Right ventricle myocardium inferior (tissue), 1 donor: ENCODE measurements at places on chromosomes 1 and 21.

GRCh38 chr1:179034720-179035119, 9.0 kb downstream of the FAM20B start:
- no peak for DNase-seq

GRCh38 chr21:21238629-21239400, 240.6 kb downstream of the NCAM2 start:
- DNase-seq, result no peak

- DNase-seq, result peak; percentile 60
Measured at GRCh38 chr21:45531393-45532215, 10.6 kb downstream of the SLC19A1 start.

GRCh38 chr21:39518847-39519210, 67.1 kb downstream of the SH3BGR start:
- DNase-seq, result no peak

GRCh38 chr21:26756491-26757159, 88.6 kb downstream of the ADAMTS1 start:
- DNase-seq, result no peak

DNA sequence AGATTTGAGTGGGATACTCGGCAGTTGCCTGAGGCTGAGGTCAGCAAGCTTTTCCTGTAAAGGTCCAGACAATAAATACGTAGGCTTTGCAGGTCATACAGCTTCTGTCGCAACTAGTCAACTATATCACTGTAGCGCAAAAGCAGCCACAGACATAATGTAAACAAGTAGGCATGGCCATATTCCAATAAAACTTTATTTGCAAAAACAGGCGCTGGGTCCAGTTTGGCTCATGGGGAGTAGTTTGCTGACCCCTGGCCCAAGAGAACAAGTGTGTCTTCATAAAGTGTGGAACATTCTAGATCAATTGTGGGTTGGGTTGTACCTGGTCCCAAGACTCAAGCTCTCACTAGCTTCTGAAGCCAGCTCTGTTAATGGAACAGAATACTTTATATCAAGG, 78.8 kb downstream of the MIS18A start:
- no peak for DNase-seq

DNA sequence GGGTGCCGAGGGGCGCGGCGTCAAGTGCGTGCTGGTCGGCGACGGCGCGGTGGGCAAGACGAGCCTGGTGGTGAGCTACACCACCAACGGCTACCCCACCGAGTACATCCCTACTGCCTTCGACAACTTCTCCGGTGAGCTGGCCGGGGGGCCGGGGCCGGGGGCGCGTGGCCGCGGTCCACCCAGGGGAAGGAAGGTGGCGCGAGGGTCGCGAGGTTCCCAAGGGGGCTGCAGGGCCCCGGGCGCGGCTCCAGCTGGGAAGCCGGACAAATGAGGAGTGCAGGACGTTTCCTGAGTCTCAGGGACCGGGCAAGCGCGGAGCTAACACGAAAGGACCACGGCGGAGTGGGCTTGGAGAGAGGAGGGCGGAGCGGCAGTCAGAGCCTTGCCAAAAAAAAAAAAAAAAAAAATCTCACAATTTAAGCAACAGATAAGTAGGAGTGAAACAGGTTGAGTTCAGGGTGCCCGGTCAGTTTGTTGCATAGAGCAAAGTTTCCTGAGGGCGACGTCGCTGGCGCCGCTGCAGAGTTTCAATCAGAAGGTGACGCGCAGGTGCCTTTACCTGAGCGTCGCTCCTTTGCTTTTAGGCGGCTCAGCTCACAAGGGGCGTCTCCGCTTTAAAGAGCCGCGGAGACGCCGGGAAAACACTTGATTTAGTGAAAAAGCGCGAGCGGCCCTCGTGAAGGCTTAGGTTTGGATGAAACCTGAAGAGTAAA, 750 bp downstream of the RHOU start:
- DNase-seq, result peak; percentile 78

DNA sequence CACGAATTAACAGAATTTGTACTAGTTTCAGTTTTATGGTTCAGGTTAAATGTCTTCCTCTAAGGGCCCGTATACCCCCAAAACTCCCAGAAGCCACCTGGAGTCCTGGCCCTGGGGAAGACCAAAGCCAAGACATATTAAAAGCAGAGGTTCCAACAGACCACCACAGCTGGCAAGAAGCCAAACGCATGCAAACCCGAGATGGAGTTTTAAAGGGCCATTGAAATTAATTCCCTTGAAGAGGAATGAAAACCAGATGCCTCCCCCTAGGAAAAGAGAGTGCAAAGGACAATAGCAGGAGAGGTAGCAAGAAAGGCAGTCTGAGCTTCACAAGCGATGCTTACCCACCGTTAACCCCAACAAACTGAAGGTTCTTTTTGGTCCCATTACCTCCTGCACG, 48.1 kb downstream of the KANK4 start:
- no peak for DNase-seq

DNA sequence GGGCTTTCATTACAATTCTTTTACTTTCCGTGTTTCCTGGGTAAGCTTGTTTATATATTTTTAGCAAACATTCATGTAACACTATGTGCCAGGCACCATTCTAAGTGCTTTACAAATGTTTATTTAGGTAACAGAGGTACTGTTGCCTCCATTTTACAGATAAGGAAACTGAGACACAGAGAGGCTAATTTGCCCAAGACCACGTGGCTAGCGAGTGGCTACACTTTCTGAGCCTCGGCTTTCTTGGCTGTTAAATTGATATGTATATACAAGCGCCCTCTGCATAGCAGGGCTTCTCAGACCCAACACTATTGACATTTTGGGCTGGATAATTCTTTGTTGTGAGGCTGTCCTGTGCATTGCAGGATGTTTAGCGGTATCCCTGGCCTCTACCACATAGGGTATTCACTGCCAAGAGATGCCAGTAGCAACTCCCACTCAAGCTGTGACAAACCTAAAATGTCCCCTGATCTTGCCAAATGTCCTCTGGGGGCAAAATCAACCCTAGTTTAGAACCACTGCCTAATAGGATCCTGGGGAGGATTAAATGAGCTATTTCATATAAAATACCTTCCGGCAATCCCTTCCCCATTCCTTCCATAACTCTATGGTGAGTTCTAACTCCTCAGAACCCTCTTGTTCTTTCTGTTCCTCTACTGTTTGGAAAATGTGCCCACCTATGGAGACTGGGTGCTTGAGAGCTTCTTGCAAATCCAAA, 17.2 kb upstream of the ID3 start:
- no peak for DNase-seq

DNA sequence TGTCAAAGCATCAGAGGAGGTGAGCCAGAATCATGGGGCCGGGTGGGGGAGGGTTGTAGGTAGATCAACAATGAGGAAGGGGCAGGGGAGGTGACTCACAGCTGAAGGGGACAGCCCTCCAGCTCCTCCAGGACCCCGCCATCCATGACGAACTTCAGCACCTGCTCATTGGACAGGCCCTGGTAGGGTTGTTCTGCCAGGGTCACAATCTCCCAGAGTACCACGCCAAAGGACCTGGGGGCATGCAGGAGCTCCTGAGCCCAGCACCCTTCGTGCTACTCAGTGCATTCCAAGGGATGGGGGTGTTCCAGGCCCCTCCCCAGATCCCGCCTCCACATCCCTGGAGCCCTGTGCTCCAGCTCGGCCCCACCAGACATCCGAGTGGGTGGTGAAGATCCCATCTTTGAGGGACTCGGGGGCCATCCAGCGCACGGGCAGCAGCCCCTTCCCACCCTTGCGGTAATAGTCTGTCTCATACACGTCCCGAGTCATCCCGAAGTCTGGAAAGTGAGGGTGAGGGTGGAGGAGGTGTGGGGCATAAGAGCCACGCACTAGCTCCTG, 17.5 kb downstream of the INSRR start:
- no peak for DNase-seq

DNA sequence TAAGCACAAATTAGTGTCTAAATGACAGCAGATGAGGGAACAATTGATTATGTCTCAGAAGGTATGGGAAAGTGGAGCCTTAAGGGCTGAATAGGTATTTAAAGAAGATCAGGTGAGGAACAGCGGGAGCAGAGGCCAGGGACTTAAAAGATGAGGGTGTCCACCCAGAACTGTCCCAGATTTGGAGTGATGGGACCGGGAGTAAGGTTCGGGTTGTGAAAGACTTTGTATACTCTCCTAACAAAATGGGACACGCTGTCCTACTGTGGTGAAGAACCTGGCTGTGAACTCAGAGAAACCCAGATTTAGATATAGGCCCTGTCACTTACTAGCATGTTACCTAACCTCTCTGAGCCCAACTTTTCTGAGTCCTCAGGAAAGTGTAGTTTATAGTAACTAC, 140.6 kb downstream of the C1orf21 start:
- DNase-seq, result no peak

GRCh38 chr1:234240680-234241079, 132.6 kb upstream of the COA6 start:
- no peak for DNase-seq

DNA sequence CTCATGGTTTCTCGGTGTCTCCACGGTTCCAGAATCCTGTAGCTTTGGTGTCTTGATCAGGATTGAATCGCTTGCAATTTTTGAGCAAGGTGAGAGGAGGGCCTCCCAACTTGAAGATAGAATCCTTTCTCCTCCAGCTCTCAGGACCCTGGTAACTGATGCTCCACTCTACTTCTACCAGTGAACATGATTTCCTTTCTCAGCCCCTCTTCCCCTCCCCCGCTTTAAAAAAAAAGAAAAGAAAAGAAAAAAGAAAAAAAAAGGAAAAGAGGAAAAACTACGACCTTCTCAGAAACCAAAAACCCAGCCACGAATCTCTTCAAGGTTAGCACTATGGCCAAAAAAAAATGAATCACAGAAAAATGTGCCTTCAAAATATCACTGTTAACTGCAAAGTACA, 1.2 kb downstream of the ARHGEF11 start:
- no peak for DNase-seq

GRCh38 chr1:22787636-22788035, 77.0 kb downstream of the EPHB2 start:
- DNase-seq, result peak; percentile 11

DNA sequence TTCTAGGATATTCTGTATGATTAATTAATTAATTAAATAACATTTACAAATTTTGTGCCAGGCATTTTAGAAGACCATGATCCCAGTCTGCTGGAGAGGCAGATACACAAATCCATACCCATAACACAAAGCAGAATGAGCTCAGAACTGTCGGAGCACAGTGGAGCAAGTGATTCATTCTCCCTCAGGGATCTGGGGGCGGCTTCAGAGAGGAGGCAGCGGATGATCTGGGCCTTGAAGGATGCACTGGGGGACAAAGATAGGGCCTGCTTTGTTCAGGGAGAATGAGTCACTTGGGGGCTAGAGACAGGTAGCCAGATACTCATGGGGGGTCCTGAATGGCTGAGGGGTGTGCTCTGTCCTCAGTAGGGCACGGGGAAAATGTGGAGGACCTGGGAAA, 50.9 kb upstream of the TRABD2B start:
- DNase-seq, result no peak
